ENCODE measurements at places on chromosomes 16 and 17. TPM values are rescaled to one million over a fixed set of nuclear protein-coding genes. Genes with fewer than 3 reads are reported as not detected.

The IRX5 gene
- total RNA-seq, result 6.7 TPM

The SIAH1 gene
- 34.8 TPM for total RNA-seq

- no peak for DNase-seq
These were observed 35.3 kb downstream of the RAB11FIP3 start for GRCh38 chr16:460787-461186.

GRCh38 chr17:40345161-40345993 is 19.2 kb downstream of the GJD3 start:
- DNase-seq, result no peak

GRCh38 chr16:11349599-11350276 is 4.5 kb downstream of the RMI2 start:
- peak; percentile 62 for DNase-seq

DNA sequence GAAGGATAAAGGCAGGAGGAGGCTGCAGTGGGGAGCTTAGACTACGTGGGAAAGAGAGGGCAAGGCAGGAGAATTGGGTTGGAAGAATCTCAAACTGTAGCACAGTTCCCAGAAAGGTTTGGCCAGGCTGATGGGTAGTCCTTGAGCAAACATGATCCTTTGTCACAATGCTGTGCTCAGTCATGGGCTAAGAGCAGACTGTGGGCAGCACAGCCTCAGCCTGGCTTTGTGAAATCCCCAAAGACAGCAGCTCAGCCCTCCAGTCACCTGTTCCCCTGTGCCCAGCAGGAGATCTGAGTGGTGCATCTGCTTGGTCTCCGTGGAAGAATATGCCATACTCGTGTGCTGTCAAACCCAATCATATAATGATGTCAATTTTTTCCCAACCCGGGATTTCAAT is 10.6 kb upstream of the ENGASE start:
- DNase-seq, result no peak

The HES7 gene
- total RNA-seq, result not detected

The IRX6 gene
- total RNA-seq, result not detected

DNA sequence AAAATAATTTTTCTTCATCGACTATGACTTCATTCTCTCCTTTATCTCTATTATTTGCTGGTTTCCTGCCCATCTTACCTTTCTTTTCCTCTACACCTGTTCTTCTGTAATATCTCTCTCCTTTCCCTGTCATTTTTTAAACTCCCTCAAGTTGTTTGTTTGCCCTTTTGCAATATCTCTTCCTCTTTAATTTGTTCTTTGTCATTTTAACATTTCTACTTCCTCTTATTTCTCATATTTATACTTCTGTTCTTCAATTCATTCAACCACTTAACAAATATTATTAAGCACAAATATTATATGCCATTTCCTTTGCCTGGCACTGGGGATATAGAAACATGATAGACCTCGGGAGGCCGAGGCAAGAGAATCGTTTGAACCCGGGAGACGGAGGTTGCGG is 22.6 kb downstream of the MAP3K3 start:
- DNase-seq, result no peak

GRCh38 chr16:1054660-1055556 is 17.6 kb upstream of the SSTR5 start:
- peak; percentile 28 for DNase-seq

DNA sequence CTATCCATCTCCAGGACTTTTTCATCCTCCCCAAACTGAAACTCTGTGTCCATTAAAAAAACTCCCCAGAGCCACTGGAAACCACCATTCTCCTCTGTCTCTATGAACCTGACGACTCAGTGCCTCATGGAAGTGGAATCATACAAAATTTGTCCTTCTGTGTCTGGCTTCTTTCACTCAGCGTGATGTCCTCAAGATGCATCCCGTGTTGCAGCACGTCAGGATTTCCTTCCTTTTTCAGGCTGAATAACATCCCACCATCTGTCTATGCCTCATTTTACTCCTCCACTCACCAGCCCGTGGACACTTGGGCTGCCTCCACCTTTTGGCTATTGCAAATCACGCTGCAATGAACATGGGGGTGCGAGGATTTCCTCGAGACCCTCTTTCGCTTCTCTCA is 12.6 kb upstream of the ALDH3A1 start:
- no peak for DNase-seq

The AARS1 gene
- 77.0 TPM for total RNA-seq

DNA sequence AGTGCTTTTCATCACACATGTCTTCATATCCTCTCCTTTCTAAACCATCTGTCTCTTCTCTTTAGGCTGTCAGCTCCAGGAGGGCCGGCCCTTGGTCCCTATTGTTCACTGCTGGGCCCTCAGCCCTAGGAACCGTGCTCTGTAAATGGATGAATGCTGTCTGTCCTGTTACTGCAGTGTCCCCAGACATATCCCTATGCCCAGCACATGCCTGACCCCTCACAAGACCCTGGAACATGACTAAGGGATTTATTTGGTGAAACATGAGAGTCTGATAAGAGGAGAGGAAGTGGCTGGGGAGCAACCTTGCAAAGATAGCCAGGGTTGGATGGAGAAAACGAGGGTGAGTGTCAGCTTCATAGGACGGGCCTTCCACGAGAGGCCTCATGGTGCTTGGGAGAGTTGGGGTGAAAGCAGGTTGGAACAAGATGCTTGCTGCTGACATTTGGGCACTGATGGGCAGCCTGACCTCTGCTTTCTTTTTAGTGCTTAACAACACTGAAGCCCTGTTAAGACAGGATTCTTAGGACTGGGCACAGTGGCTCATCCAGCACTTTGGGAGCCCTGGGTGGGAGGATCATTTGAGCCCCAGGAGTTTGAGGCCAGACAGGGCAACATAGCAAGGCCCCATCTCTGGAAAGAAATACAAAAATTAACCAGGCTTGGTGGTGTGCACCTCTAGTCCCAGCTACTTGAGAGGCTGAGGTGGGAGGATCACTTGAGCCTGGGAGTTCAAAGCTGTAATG is 39.0 kb downstream of the ABCC1 start:
- DNase-seq, result no peak

DNA sequence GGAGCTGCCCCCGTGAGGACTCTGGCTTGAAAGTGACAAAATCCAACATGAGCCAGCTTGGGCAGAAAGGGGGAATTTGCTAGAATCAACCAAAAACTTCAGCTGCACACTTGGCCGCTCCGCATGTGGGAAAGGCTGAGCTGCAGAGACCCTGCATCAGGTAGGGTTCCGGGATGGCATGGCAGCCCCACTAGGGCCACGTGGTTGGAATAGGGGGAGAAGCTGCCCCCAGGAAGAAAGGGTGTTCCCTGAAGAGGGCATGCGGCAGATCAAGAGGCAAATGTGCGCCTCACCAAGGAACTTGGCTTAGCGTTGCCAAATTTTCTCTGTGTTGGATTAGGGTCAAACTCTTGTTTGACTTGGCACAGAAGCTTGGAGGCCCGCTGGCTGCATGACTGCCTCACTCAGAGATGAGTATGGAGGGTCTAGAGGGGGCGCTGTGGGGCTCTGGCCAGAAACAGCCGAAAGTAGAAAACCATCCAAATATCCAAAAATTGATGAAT is 29.2 kb upstream of the WFIKKN2 start:
- no peak for DNase-seq

DNA sequence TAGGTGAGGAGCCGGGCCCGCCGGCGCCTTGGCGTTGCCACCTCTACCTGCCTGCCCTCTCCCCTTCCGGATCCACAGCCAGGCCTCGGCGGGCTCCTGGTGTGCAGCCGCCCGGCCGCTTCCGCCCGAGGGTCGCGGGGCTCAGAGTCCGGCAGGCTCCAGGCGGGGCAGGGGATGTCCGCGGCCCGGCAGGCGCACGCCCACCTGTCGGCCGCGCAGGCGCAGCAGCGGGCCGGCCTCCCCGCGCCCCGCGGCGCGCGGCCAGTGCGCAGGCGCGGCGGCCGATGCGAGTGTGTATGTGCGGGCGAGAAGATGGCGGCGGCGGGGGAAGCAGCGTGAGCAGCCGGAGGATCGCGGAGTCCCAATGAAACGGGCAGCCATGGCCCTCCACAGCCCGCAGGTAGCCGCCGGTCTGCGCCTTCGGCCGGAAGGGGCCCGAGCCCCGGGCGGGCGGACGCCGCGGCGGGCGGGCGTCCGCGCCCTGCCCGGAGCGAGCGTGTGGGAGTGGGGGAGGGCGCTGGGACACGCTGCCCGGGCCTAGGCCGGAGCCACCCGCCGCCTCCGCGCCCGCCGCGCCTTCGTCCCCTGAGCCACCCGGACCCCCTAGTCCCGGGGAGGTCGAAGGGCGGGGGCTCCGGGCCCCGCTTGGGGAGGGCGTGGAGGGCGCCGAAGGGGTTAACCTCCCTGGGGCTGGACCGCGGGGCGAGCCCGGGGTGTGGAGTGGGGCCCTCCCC is at the start of gene USP10:
Gene USP10 (plus strand): TSS at position 289 of the 734 bp plus-strand sequence. CDS start 91 bp downstream, at position 380.
- DNase-seq, result peak; percentile 62

GRCh38 chr16:3681206-3681605 is 26.7 kb downstream of the DNASE1 start:
- DNase-seq, result no peak

The FAM20A gene
- not detected for total RNA-seq

The NACA2 gene
- total RNA-seq, result not detected

The GAS2L2 gene
- total RNA-seq, result not detected

DNA sequence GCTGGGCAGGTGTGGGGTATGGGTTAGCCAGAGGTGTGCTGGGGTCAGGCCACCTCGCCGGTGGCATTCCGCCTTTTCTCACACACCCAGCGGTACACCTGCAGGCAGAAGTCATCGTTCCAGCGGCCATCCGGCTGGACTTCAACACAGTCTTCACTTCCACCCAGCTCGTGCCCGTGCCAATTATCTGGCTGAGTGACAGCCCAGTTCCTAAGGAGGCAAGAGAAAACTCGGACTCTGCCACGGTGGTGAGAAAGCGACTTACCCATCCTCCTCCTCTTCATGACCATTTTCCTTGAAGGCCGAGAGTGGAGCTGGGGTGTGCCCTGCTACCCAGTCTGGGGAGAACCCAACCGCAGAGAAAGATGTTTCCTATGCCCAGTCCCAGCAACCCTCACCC is 13.1 kb downstream of the ASGR2 start:
- DNase-seq, result no peak

DNA sequence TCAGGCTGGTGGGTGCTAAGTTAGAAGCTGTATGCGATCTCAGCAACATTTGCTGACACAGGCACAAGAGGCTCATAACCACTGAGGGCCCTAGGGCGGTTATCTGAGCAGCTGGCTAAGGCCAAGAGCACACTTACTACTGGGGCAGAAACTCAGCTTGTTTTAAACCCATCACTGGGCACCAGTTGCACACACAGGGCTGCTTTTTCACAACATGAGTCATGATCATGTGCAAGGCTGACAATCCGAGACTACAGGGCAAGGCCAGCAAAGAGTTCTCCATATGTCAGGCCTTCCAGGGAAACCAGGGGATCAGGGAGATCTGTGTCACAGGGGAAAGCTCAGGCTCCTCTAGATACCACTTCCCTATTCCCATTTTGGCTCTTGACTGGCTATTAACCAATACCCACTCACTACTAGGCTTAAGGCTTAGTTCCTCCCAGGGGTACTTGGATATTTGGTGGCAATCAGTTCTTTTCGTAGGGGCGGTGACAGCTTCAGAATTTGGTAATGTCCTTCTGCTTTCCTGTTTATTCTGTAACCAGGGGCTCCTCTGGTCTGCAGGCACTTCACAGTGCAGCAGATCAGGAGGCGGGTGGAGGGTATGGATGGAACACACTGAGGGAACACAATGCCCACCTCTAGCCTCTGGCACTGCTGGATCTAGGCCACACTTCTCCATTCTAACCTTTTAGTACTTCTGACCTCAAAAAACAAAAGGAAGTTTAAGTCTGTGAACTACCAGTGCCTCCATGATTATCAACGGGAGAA is 44.9 kb upstream of the ERN1 start:
- DNase-seq, result no peak

- DNase-seq, result no peak
These were observed 3.8 kb downstream of the RNF213 start for GRCh38 chr17:80264205-80265075.

DNA sequence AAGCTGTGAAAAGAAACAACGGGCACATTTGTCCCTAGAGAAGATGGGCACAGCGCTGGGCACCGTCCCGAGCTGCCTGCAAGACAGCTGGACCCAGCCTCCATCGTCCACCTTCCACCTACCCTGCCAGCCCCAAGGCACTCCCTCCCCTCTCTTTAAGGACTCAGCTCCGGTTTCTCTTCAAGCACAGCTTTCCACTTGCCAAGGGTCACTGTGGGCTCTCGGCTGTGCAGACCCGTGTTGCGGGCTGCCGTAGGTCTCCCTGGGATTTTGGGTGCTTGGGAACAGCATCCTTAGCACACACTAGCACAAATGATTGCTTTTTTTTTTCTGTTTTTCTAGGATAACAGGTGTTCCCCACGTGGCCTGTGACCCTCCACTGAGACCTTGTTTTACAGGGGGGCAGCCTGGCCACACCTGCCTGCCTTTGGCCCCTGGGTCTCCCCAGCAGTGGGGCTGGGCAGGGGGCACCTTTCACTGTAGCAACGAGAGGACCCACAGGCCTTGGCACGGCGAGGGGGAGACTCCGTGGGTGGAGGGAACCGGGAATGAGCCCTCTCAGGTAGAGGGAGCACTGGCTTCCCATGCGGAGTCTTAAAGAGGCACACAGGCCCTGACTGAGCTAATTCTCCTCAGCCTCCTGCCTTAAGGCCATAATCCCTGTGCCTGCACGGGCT is 1.4 kb downstream of the CHMP6 start:
- DNase-seq, result no peak

The KIF18B gene
- total RNA-seq, result 7.8 TPM

DNA sequence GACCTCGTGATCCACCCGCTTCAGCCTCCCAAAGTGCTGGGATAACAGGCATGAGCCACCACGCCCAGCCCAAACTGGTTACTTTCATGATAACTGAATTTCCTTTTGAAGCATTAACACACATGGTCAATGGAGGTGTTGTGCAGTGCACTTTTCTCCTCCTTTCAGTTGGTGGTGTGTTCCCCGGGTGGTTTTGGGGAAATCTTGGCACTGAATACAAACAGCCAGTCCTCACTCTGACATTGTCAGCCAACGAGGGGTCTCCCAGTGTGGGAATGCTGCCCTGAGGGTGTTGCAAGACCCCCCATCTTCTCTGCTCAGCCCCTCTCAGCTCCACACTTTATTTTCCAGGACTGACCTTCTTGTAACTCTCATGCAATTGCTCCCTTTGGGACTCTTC is 70.5 kb downstream of the SOX9 start:
- no peak for DNase-seq

GRCh38 chr16:85573696-85574641 is 39.2 kb upstream of the GSE1 start:
- peak; percentile 75 for DNase-seq

The ERN1 gene
- 4.4 TPM for total RNA-seq

DNA sequence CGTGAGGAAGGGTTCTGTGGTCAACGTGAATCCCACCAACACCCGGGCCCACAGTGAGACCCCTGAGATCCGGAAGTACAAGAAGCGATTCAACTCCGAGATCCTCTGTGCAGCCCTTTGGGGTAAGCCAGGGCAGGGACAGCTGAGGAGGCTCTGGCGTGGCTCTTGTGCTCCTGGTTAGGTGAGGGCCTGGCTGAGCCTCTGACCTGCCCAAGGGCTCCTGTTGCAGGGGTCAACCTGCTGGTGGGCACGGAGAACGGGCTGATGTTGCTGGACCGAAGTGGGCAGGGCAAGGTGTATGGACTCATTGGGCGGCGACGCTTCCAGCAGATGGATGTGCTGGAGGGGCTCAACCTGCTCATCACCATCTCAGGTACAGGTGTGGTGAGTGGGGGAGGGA is 4.2 kb upstream of the C17orf107 start:
- no peak for DNase-seq

The ADAD2 gene
- total RNA-seq, result not detected

GRCh38 chr16:19885451-19886072 is 914 bp upstream of the GPRC5B start:
- DNase-seq, result peak; percentile 8
